ENCODE measurements at places on chromosomes 11 and 22.

DNA sequence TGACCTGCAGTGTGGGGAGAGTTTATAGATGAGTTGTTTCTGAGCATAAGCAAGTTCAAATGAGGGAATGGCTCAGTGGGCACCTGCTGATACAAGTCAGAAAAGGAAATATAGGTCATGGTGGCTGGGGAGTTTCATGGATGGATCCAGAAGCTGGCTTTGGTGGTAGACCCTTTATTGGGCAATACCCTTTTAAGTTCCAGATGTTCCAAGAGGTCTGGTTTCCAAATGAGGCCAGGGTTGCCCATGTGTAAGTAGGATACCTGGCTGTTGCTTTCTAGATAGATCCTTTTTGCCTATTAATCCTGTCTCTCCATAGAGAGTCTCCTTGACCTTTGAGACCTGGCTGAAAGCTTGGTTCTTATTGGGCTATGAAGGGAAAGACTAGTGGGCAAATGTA, 2.2 kb downstream of the STIM1 start:
- no peak for DNase-seq

DNA sequence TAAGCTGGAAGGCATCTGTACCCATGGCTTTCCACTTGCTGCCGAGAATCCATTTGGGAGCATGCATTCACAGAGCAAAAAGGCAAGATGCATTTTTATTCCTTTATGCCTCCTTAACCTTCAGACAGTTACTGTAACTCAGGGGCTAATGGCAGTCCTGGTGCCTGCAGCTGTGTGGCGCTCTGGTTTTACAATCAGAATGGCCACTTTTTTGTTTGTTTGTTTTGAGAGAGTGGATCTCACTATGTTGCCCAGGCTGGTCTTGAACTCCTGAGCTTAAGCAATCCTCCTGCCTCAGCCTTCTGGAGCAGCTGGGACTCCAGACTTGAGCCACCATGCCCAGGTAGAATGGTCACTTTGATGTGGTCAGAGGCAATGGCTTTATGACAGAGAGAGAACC, 101.8 kb downstream of the NAV2 start:
- no peak for DNase-seq

DNA sequence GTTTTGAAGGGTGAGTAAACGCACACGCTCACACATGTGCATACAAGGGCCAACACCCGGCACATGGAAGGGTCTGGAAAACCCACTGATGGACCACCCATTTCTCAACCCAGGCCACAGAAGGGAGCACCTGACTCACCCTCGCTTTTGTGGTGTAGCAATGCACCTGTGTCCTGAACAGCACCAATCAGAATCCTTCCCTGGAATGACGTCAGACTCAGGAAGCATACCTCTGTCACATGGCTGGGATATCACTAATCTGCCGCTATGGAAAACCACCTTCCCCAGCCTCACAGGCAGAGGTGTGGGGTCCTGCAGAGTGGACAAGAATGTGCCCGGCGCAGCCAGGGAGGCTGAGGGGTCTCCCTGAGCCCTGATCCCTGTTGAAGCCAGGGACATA, 9.0 kb upstream of the OSM start:
- no peak for DNase-seq

DNA sequence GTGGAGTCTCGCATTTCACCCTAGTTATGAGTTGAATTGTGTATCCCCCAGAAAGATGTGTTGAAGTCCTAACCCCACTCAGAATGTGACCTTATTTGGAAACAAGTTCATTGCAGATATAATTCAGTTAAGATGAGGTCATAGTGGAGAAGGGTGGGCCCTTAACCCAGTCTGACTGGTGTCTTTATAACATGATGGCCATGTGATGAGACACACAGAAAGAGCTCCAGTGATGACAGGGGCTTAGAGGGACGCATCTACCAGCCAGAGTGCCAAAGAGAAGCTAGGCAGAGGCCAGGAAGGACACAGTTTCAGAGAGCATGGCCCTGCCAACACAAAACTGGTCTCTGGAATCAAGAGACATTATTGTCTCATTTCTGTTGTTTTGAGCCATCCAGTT, 50.3 kb downstream of the LARGE1 start:
- no peak for DNase-seq

GRCh38 chr11:124745835-124746620, 6.0 kb downstream of the VSIG2 start:
- DNase-seq: no peak

- DNase-seq: no peak
Measured at GRCh38 chr22:21996175-21996720, 13.7 kb upstream of the TOP3B start.

- DNase-seq: no peak
Measured at GRCh38 chr11:35330156-35330889, 89.0 kb downstream of the SLC1A2 start.

- DNase-seq: no peak
Measured at GRCh38 chr11:1289211-1289935, 20.1 kb downstream of the TOLLIP start.

GRCh38 chr22:49658902-49659280, 168.8 kb downstream of the BRD1 start:
- DNase-seq: no peak

DNA sequence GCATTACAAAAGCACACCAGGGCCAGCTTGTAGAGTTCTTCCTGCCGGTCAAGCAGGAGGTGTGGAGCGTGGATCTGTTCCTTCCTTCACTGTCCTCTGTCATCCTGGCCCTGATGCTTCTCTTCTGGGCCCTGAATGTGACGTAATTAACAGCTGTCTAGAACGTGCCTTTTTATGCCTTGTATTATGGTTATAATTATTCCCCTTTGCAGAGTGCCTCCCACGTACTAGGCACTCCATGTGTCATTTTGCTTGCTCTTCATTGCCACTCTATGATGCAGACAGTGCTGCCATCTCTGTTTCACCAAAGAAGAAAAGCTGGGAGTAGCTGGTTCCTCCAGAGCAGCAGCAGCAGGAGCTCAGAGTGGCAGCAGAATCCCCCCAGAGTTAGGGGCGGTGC, 132.1 kb upstream of the TTC12 start:
- no peak for DNase-seq

DNA sequence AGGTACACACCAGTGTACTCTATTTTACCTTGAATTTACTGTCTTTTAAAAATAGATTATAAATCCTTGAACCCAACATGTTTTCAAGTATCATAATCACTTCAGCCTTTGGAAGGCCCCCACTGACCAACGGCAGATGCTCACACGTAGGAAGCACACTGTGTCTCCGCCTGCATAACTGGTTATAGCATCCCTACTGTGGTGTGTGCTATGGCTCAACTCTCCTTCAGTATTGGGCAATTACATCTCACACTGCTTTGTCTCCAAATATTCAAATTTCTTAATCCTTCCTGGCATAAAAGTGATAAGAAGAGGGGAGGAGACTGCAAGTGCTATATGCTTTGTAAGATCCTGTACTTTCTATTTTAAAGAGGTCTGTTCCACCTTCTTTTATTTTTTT, 165.7 kb downstream of the CADM1 start:
- DNase-seq: no peak

- DNase-seq: peak; percentile 69
Measured at GRCh38 chr11:119323532-119324033, 6.7 kb upstream of the MCAM start.

- DNase-seq: no peak
Measured at GRCh38 chr11:70703141-70704064, 305.1 kb downstream of the CTTN start.

- DNase-seq: no peak
Measured at GRCh38 chr22:24389680-24390079, 37.7 kb upstream of the ADORA2A start.

- DNase-seq: no peak
Measured at GRCh38 chr11:83511646-83512045, 225.5 kb upstream of the CCDC90B start.

GRCh38 chr11:84173078-84173477, 886.9 kb upstream of the CCDC90B start:
- DNase-seq: no peak

DNA sequence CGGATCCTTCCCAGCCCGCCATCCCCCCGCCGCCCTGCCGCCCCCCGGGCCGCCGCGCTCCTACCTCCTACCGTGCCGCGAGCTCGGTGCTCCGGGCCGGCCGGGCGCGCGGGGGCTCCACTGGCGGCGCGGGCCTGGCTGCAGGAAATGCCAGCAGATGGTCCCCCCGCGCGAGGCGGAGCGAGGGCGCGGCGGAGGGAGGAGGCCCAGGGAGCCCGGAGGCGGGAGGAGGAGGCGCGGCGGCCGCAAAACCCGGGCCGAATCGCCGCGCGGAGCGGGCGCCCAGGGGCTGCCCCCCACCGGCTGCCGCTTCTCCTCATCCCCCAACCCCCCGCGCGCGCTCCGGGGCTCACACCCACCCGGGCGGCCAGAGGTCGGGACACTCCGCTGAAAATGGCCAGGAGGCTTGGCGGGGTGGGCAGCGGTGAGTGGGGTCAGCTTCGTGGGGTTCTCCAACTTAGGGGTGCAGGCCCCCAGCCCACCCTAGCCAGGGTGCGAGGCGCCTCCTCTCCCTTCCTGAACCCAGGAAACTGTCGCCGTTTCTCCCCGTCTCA, at the start of gene OSBPL5:
Gene OSBPL5 (minus strand): TSS at position 159 of the 554 bp plus-strand sequence. CDS start 36,162 bp downstream, outside the sequence.
- DNase-seq: peak; percentile 76

DNA sequence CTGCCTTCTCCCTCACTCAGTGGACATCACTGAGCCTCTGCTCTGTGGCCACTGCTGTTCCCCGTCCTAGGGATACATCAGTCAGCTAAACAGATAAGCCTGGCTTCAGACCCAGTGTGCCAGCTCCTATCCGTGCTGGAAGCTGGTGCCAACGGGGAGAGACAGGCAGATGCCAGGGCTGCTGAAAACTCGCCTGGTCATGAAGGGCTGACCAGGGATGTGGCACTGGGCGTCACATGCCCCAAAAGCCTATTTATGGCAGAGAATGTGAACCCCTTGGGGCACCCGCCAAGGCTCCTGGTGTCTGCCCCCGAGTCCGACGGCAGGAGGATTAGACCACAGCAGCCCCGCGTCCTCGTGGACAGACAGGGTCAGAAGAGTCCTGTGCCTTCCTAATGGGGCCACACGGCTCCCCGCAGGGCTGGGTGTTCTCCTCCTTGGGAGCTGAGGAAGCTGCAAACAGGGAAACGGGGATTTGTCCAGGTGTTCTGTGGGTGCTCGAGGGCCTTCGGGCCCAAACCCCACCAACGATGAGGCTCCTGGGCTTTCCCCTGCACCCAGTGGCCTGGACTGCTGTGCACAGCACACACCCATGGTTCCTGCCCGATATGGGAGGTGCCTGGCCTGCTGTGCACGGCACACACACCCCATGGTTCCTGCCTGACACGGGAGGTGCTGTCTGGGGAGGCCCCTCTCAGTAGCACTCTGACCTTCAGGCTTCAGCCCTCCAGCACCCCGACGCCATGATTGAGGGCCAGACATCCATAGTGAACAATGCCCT, 19.9 kb downstream of the ANO1 start:
- no peak for DNase-seq

DNA sequence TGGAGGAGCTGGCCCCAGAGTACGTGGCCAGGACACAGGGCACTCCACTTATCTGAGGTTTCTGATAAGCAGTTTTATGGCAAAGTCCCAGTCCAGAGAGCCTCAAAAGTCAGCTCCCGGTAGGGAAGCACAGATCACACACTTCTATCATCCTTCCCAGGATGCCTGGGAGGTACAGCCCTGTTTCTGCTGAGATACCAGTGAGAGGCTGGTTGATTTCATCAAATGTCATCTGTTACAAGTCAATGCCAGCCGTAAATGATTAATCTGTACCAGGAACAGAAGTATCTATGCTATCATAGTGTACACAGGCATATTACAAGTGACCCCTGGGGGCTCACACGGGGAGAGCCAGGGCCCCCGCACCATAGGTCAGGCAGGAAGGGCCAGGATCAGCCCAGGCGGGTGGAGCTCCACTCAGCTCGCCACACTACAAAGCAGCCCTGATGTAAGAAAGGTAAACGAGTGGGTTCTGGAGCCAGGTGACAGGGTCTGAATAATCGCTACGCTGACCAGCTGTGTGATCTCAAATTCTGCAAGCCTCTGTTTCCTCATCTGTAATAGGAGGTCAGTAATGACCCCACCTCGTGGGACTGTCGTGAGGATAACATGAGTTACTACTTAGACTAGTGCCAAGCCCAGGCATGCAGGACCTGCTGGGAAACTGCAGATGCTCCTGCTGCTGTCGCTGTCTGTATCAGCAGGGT, 17.6 kb downstream of the PLA2G6 start:
- no peak for DNase-seq

- no peak for DNase-seq
Measured at GRCh38 chr11:79285756-79286155, 155.1 kb downstream of the TENM4 start.

DNA sequence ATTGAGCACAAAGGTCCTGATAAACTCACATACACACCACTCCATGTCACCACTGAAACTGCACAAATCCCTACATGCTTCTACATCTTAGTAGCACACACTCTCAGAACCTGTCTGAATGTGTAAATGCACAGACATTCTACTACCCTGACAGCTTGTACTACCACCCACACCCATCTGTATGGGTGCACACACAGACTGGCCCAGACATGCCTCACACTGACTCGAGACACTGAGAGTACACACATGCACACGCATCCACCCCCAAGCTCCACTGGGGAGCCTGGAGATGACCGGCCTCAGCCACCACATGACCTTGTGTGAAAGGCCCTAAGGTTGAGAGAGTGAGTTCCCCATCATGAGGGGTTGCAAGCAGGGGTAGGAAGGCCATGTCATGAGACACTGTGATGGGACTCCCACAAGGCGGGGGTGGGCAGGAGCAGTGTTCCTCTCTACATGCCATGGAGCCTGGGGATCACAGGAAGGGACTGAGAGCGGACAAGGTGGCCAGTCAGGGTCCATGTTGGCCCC, 28.1 kb downstream of the ARAP1 start:
- no peak for DNase-seq

DNA sequence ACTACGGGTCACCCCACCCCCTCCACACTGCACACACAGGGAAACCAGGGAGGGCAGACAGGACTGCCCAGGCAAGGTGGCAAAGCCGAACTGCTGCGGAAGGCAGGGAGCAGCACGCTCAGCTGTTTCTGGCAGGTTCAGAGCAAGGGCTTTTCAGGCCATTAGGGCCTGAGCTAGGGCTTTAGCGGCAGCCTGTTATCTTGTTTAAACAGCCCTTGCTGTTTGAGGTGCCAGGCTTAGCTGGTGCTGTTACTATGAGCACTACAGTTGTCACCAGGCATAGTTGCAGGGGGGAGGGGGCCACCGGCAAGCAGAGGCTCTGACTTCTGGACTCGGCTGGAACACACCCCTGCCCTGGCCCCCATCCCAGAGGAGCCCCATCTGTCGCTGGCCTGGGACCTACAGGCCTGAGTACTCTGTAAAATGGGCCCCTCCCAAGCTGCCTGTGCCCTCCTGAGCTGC, 34.9 kb downstream of the RSPH14 start:
- DNase-seq: no peak

- DNase-seq: no peak
Measured at GRCh38 chr22:48899523-48900326, 927.9 kb downstream of the BRD1 start.

GRCh38 chr11:70065318-70066135, 12.6 kb upstream of the ANO1 start:
- DNase-seq: no peak

- no peak for DNase-seq
Measured at GRCh38 chr11:69634590-69634989, 6.4 kb upstream of the CCND1 start.

All from immature natural killer cell (primary cell).